ENCODE measurements at places on chromosomes 5 and 9. TPM values are rescaled to one million over a fixed set of nuclear protein-coding genes. Genes with fewer than 3 reads are reported as not detected.

The OR2V2 gene
- not detected for total RNA-seq

The GPR151 gene
- total RNA-seq, result not detected

The FOXI1 gene
- not detected for total RNA-seq

The WWC1 gene
- 4.2 TPM for total RNA-seq

The CATSPER3 gene
- total RNA-seq, result 0.61 TPM
